ENCODE measurements at places on chromosomes 3 and 15.

- DNase-seq: no peak
These were observed 31.7 kb downstream of the HES1 start for GRCh38 chr3:194167480-194168282.

GRCh38 chr3:151410891-151411559, 26.5 kb upstream of the P2RY12 start:
- DNase-seq: no peak

- no peak for DNase-seq
These were observed 117.9 kb downstream of the MECOM start for GRCh38 chr3:169545606-169546005.

DNA sequence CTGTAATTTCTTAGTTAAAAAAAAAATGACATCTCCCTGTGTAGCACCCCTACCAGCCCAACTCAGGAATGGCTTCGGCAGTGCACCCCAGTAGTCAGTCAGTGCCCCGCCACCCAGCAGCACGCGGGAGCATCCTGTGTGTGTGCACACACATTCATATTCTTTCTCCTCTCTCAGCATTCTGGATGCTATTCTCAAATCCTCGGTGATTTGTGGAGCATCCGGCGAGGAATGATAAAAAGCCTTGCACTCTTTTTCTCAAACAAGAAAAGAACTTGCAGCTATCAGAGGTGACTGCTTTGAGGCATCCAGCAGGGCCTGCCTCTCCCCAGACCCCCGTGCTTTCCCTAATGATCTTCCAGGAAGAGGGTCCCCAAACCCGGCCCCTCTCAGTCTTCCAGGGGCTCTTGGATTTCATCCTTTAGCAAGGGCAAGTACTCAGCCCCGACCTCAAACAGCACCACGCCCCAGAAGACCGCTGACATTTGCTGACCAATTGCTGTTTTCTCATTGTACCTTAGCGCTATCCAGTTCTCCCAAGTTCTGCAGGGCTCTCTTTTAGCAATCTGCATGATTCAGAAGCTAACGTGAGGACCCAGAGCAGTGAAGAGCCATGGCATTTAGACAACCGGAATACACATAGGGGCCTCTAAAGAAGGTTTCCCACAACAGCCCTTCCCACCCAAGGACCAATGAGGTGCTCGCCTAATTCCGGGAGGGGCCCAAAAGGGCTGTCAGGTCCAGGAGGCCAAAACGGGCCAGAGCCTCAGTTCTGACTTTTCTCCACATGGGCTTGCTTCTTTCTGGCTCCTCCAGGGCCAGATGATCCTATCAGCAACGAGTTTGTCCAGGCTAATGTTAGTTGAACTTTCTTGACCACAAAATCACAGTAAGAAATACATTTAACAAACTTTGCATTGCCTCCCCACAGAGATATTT, 72.2 kb downstream of the FAM174B start:
- no peak for DNase-seq

DNA sequence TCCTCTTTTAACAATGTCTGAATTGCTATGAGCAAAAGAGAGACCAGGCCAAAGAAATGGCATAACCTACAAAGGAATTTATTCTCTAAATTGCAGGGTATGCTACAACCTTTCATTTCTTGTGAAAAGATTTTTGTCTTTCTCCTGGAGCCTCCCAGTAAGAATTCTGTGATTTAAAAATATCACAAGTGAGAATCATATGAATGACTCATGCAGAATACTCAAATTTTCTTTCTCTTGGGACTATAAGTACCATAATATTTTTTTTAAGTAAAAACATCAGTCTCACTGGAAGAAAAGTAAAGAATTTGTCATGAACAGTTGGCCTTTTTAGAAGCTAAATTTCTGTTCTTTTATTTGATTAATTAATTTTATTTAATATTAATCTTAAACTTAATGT, 26.3 kb downstream of the SYNPR start:
- DNase-seq: no peak

DNA sequence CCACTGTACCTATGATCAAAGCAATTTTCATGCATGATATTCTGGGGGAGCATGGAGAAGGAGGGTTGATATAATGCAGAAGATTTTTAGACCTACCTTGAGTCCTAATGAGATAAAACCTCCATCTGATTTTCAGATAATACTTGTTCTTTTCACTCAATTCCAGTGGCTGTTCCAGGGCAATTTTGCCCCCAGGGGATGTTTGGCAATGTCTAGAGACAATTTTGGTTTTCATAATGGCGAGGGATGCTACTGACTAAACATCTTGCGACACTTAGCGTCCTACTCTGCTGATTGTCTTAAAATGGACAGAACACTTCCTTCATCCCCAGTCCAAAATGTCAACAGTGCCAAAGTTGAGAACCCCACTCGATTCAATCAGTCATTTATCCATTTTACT, 26.6 kb downstream of the AGBL1 start:
- DNase-seq: no peak

GRCh38 chr3:79367066-79367465, 400.7 kb downstream of the ROBO1 start:
- DNase-seq: no peak

DNA sequence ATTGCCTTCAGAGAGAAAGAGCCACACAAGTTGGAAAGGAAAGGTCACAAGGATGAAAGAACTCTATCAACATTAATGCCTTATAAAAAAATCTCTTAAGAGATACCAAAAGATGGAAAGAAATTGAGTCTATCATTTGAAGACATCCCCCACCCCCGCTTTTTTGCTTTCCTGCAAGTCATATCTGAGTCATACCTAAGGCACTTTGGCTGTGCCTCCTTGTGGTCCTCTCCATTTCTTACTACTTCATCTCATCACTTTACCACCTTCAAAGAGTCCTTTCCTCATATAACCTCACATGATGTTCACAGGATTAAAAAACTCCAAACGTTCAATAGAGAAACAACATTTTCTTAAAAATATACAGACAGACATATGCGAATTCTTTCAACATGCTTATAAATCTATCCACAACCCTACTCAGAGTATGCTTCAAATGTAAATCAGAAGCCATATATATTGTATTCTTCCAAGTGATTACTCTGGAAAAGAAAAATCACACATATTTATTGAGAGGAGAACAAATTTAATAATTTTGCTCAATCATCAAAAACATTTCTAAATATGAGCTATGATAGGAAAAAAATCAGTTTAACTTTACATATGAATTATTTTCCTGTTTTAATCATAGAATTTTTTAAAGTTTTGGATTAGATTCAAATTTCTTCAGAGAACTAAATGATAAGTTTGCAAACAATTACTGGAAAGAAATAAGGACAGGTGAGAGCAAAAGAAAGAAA, 1003.9 kb upstream of the CFAP20DC start:
- DNase-seq: no peak

- no peak for DNase-seq
These were observed 2.3 kb upstream of the CCR2 start for GRCh38 chr3:46351646-46352045.

DNA sequence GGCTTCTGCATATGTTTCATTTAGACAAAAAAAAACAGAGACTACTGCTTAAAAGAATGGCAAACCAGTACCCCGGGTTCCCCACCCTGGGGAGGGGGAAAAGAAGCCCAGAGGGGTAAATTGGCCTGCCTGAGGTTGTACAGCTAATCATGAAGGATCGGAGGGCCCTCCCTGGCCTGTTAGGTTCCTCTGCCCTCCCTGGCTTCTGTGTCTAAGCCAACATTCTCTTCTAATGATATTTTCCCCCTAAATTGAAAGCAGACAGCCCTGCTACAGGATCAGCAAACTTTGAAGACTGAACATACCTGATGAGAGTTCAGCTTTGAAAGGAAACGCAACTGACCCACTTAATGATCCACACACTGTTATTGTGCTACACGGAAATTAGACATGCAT, 2.5 kb downstream of the ARHGAP31 start:
- no peak for DNase-seq

GRCh38 chr3:4284865-4285264, 18.3 kb upstream of the SETMAR start:
- DNase-seq: no peak

- no peak for DNase-seq
These were observed 202.7 kb upstream of the SLC2A2 start for GRCh38 chr3:171229173-171229572.

GRCh38 chr15:65632780-65633375, 11.1 kb downstream of the SLC24A1 start:
- no peak for DNase-seq

GRCh38 chr3:72601983-72602750, 246.1 kb downstream of the SHQ1 start:
- DNase-seq: no peak

DNA sequence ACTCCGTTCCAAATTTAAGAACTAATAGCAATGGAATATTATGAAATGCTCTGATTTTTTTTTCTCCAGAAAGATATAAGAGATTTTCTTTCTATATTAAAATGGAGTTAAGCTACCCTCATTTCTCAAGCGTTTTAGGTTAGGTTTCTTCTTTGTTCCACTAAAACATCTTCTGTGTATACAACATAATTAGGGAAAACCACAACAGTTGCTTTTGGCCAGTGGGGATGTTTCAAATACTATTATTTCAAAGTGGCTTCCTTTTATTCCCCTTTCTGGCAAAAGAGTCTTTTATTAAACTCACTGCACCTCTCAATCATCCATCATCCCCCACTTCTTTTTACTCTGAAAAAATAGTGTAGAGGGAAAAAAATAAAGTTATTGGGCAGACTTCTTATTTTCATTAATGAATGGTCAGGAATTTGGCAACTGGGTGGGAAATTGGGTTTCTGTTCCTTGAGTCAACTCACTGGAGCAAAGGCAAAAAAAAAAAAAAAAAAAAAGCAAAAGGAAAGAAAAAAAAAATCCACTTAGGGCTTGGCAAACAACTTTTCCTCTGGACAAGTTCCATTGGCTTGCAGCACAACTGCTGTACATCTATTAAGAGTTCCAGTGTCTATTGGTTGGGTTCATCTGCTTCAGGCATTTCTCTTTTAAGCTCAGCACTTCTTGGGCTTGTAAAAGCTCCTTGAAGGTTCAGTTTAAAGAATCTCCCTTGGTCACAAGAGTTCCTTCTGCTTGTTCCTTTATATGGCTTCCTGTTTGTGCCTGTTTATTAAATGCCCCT, 963.4 kb downstream of the ROBO1 start:
- DNase-seq: no peak

DNA sequence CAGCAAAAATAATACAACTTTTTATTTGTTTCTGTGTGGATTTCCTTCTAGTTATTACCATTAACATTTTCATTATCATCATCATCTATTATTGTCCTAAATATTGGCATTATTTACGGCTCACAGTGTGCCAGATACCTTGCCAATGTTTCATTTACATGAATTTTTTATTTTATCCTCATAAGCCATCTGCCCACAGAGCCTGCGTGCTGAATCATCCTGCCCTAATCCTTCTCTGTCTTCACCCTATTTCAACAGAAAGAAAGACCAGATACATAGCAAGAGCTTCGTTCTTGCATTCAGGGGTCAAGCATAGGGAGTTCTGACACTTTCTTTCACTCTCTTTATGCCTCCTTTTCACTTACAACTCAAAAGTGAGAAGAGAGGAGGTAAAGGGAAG, 82.0 kb downstream of the KCNMB2 start:
- peak; percentile 2 for DNase-seq

GRCh38 chr3:127748754-127749327, 73.5 kb downstream of the MGLL start:
- DNase-seq: no peak

GRCh38 chr3:137709011-137709601, 55.0 kb upstream of the SOX14 start:
- DNase-seq: peak; percentile 27

GRCh38 chr3:59753808-59754450, 704.1 kb upstream of the CFAP20DC start:
- no peak for DNase-seq

- peak; percentile 73 for DNase-seq
These were observed 1.7 kb downstream of the RAB11A start for GRCh38 chr15:65870889-65871533.

- no peak for DNase-seq
These were observed 56.8 kb downstream of the ATP2B2 start for GRCh38 chr3:10448544-10448943.

- DNase-seq: no peak
These were observed 277.9 kb downstream of the FHIT start for GRCh38 chr3:60973321-60973720.
